RPMI7951 (cell line): ENCODE measurements at places on chromosomes 12 and 14. TPM values are rescaled to one million over a fixed set of nuclear protein-coding genes. Genes with fewer than 3 reads are reported as not detected.
A peak's percentile ranks its signal among the peaks of the same experiment; 100 is the strongest.

Gene RNASE7
- not detected in 2 replicates for total RNA-seq

Gene OR4N5
- total RNA-seq: not detected in 2 replicates

Gene GZMH
- not detected in 2 replicates for total RNA-seq

GRCh38 chr14:65103150-65103760, 938 bp upstream of the MAX start:
- peak; percentile 42 for DNase-seq

DNA sequence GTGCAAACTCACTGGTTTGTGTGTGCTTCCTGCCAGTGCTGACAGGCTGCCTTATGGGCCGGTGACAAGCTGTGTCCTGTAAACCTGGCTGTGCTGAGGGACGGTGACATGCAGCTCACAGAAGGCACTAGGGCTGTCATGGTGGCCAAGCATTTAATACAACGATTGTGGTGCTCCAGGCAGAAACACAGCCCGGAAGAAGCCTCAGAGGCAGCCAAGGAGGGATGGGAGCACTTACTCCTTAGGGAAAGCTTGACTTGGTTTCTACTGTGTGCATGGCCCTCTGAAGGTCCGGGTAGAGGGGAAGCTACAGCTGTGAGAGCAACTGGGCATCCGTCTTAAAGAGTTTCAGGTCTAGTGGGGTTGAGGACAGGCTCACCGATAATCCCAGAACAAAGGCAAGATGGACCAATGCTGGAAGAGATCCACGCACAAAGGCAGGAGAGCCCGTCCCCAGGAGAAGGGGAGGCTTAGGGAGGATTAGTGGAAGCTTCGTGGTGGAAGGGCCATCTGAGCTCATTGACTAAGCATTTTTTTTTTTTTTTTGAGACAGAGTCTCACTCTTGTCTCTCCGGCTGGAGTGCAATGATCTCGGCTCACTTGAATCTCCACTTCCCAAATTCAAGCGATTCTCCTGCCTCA, 10.7 kb upstream of the MCRS1 start:
- DNase-seq: no peak

DNA sequence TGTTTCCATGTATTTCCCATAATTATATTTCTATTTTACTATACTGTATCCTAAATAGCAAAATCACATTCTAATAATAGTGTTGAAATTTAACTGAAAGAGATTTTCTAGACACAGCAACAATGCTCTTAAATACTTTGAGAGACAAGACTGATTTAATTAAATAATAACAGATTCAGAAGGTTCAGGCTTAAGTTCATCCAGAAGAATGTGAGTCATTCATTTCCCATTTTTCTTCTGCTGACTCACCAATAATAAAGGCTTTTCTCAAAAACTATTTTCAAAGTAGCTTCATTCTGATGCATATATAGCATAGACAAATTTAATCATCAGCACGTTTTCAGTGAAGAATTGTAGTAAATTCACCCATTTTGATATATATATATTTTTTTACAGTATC, 481.4 kb downstream of the MDGA2 start:
- DNase-seq: no peak

Gene C12orf60
- total RNA-seq: 1.8 and 3.3 TPM in 2 replicates

- no peak for DNase-seq
These were observed 31.9 kb upstream of the HIF1A start for GRCh38 chr14:61663312-61663979.

Gene RALGAPA1
- total RNA-seq: 11.4 and 16.0 TPM in 2 replicates

DNA sequence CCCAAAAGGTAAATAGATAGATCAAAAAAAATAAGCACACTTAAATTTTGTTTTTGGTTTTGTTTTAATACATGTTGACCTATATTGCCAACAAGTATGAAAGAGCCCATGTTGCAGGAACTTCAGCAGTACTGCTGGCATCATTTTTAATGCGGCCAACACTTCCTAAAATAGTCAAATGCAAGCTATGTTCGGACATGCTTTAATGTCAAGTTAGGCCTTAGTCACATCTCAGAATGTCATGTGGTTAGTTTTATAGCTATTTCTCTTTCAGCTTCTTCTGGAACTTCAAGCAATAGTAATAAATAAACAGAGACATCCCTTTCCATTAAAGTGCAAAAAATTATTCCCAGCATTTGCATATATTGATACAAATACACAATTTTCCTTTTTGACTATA, 153.4 kb downstream of the PIK3C2G start:
- no peak for DNase-seq

GRCh38 chr12:23211384-23212320, 586.7 kb downstream of the ETNK1 start:
- no peak for DNase-seq

DNA sequence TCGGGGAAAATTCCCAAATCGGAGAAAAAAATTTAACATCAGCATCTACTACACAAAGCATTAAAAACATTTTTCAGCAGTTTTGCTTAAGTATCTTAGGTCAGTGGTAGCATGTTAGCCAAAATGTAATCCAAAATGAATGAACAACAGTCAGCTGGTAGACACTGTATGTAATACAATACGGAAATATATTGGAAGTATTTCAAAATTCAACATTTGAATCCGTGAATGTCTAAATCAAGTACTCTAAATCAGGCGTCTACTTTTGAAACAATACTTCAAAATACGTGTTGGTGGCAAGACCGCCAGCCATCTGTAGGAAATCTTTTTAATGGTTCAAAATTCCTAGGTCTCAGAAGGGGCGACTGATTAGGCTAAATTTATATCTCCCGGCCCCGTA, 1.1 kb downstream of the SCAF11 start:
- no peak for DNase-seq

Gene SCNN1A
- not detected in 2 replicates for total RNA-seq

Gene IFNG-AS1
- total RNA-seq: not detected in 2 replicates

GRCh38 chr14:36320897-36321381, 502 bp upstream of the MBIP start:
- DNase-seq: no peak

GRCh38 chr12:14157088-14157747, 175.8 kb upstream of the GRIN2B start:
- DNase-seq: no peak

DNA sequence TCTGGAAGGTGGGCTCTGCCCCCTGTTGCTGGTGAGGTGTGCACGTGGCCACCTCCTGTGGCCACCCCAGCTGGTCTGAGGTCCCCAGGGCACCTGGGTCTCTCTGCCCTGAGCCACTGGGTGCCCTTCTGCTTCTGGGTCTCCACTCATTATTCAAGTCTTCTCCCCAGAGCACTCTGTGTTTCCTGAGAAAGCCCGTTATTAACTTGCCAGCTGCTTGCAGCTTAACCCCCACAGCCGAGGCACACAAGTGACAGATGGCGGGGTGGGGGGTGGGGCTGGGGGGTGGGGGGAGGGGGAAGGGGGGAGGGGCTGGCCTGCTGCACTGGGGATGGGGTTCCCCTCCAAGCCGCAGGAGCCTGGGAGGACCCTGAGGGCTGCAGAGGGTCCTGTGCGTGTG, 40.5 kb downstream of the FBRSL1 start:
- DNase-seq: no peak

GRCh38 chr12:59887178-59887577, 291.3 kb downstream of the SLC16A7 start:
- DNase-seq: no peak
